ENCODE measurements at places on chromosomes 1 and 21.

- no peak for DNase-seq
Observed at GRCh38 chr1:110890474-110891196, 17.7 kb downstream of the CD53 start.

GRCh38 chr1:183651612-183652011 lies 1.5 kb downstream of the APOBEC4 start:
- no peak for DNase-seq

- no peak for DNase-seq
Observed at GRCh38 chr1:228469413-228470162, 17.6 kb upstream of the RNF187 start.

- DNase-seq, result no peak
Observed at GRCh38 chr1:64186138-64186897, 17.1 kb upstream of the UBE2U start.

GRCh38 chr1:74534241-74534640 lies 21.8 kb upstream of the LRRC53 start:
- DNase-seq, result no peak

DNA sequence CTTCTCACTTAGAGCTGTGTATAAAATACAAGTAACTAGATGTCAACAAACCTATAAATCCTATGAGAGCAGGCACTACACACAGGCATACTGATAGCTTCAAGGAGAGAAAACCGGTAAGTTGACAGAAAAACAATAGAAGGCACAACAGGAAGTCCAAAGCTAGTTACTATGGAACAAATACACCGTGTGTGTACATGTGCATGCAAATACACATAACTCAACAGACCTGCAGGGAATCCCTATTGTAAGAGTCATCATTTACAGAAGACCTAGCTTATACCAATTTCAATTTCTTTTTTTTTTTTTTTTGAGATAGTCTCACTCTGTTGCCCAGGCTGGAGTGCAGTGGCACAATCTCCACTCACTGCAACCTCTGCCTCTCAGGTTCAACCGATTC lies 26.3 kb downstream of the JAK1 start:
- no peak for DNase-seq

- DNase-seq, result peak; percentile 37
Observed at GRCh38 chr1:170146720-170147263, 1.0 kb downstream of the NTMT2 start.

GRCh38 chr1:25519624-25520023 lies 23.8 kb upstream of the LDLRAP1 start:
- no peak for DNase-seq

GRCh38 chr1:17949511-17949910 lies 158.1 kb upstream of the IGSF21 start:
- no peak for DNase-seq

GRCh38 chr1:65146908-65147423 lies 1.0 kb upstream of the AK4 start:
- DNase-seq, result no peak

- DNase-seq, result no peak
Observed at GRCh38 chr1:13732971-13733667, 33.1 kb downstream of the PRDM2 start.

GRCh38 chr1:95582746-95583145 lies 348.7 kb downstream of the RWDD3 start:
- no peak for DNase-seq

DNA sequence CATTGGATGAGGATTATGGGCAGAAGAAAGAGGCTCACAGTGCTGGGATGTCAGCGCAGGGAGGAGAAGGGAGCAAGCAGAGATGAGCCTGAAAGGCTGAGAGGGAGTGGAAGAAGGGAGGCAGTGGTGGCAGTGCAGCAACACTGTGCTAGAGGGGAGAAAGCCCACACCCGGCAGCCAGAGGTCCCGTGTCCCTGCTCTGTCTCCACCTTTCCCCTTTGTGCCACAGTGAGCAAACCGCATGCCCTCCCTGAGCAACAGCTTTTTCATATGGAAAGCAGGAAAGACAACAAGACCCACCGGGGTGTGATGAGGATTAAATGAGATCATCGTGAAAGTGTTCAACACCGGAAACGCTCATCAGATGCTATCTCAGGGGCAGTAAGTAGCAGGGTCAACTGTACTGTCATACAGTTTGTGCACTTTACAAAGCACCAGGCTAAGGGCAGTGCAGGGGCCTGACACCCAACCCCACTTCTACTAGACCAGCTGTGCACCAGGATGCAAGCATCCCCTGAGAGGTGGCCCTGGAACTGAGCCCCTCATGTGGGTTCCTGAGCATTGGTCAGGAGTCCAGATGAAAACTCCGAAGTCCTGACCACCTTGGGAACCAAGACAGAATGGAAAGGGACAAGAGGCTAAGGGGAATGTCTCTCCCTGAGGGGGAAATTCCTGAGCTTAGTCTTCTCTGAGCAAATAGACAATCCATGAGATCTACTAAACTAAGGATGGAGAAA lies 9.1 kb downstream of the NHLH1 start:
- no peak for DNase-seq

DNA sequence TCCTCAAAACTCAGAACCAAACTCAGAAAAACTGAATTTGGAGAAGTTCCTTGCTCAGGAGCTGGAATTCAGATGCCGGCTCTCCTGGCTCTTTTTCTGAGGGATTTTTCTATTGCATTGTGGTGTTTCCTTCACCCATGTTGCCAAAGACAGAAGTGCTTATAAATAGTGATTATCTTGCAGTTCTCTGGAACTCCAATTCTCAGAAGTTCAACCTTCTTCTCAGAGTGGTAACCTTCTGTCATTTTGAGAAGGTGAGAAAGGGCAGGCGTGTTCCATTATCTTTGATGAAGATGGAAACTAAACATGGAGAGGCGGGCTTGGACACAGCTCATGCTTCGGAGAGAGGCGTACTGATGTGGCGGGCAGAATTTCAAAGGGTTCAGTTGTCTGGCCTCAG lies 12.4 kb upstream of the ETV3 start:
- DNase-seq, result no peak

All from NCI-H1092 treated with DMSO at 0.1 percent for 48 hours (cell line).